Neural progenitor cell (in vitro differentiated cells): ENCODE measurements at places on chromosomes 16 and 17. TPM values are rescaled to one million over a fixed set of nuclear protein-coding genes. Genes with fewer than 3 reads are reported as not detected.

DNA sequence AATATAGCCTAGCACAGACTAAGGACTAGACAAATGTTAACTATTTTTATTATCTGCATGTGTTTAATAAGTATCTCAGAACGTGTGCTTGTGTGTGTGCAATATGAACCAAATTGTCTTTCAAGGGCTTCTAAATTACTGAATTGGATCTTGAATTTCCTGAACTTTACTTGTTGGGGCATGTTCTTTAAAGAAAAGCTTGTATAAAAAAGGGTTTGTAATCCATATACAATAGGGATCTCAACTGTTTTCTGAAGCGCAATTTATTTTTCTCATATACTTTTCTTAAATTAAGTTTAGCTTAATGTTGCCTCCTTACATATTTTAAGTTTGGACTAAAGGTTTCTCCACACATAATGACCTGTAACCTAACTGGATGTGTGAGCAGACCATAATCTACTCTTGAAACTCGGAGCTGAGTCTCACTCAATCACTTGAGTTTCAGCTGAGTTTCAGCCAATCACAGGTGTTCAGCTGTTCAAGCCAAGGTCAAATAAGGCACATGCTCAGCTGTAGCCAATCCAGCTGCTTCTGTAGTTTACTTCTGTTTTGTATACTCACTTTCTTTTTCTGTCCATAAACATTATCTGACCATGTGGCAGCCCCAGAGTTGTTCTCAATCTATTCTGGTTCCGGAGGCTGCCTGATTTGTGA lies 72.3 kb downstream of the CDK5R1 start:
- H3K4me3 ChIP-seq: no peak overlapping the region
- H3K27ac ChIP-seq: no peak overlapping the region
- DNase-seq: no peak
- H3K4me1 ChIP-seq: no peaks in the 10 kb centered on the region
- no peaks in the 10 kb centered on the region for H3K27me3 ChIP-seq
- no peaks in the 10 kb centered on the region for H3K36me3 ChIP-seq

C16orf92 gene
- total RNA-seq: not detected in 2 replicates

IL17C gene
- not detected in 2 replicates for total RNA-seq

CD79B gene
- total RNA-seq: 1.6 TPM in 1 of 2 replicates, not detected in the other

DNA sequence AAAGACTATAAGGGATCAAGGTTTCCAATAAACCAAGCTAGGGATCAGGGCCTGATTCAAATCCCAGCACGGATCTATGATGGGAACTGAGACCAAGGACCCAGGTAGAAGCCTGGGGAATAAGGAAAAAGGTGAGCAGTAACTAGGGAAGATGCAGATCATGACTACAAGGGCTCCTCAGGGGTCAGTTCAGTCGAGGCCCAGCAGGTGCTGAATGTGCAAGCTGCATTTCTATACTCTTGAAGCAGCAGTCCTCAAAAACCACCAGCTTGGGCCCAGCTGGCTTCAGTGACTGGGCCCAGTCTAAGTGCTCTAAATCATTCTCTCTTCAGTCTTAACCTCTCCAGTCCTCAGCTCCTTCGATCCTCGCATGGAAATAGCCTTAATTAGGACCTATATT lies 228.8 kb upstream of the AXIN2 start:
- H3K4me1 ChIP-seq: peaks cover 13% of the 10 kb centered on the region
- H3K4me3 ChIP-seq: no peak overlapping the region
- H3K27ac ChIP-seq: no peak overlapping the region
- DNase-seq: no peak
- H3K36me3 ChIP-seq: no peaks in the 10 kb centered on the region
- no peaks in the 10 kb centered on the region for H3K27me3 ChIP-seq

CTF1 gene
- total RNA-seq: 0.39 and 1.5 TPM in 2 replicates

GRCh38 chr16:17606460-17606859 lies 135.7 kb upstream of the XYLT1 start:
- H3K36me3 ChIP-seq: no peaks in the 10 kb centered on the region
- H3K27me3 ChIP-seq: no peaks in the 10 kb centered on the region
- no peak for DNase-seq
- H3K27ac ChIP-seq: no peak overlapping the region
- no peak overlapping the region for H3K4me3 ChIP-seq

TNP2 gene
- not detected in 2 replicates for total RNA-seq

DNA sequence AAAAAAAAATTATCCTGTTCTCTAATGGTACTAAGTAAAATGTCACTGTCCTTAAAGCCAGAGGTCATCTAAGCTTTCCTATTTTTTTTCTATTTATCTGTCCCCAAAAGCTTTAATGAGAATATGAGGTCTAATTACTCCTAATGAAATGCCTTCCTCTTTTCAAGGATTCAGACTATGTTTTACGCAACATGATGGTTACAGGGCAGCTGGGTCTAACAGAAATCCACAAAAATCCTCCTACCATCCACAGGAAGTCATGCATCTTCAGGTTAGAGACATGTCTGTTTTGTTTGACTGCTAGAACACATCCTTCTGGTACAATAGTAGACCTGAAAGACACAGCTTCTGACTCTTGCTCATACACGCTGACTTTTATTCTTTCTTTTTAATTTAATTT lies 29.7 kb upstream of the NSRP1 start:
- H3K4me3 ChIP-seq: no peak overlapping the region
- H3K27me3 ChIP-seq: no peaks in the 10 kb centered on the region
- H3K36me3 ChIP-seq: no peaks in the 10 kb centered on the region
- DNase-seq: no peak
- no peaks in the 10 kb centered on the region for H3K4me1 ChIP-seq

PRR29 gene
- total RNA-seq: 0.95 and 1.5 TPM in 2 replicates
